Activated CD4-positive, alpha-beta memory T cell treated with anti-CD3 and anti-CD28 coated beads for 36 hours (primary cell): ENCODE measurements at places on chromosomes 5 and 9. TPM values are rescaled to one million over a fixed set of nuclear protein-coding genes. Genes with fewer than 3 reads are reported as not detected.

The FOXD4L6 gene
- not detected for total RNA-seq

The TRIP13 gene
- 32.4 TPM for total RNA-seq

The CBY3 gene
- total RNA-seq: 0.61 TPM

The ZBED3 gene
- 1.2 TPM for total RNA-seq

The ATP10B gene
- not detected for total RNA-seq

The GABRB2 gene
- not detected for total RNA-seq

The PCDHA9 gene
- not detected for total RNA-seq

The RARS1 gene
- total RNA-seq: 98.6 TPM
